Mucosa of gallbladder (tissue), 1 donor: ENCODE measurements at places on chromosomes 2 and 18. TPM values are rescaled to one million over a fixed set of nuclear protein-coding genes. Genes with fewer than 3 reads are reported as not detected.

ADGRF3 gene
- total RNA-seq, result 0.35 TPM

SCN3A gene
- total RNA-seq, result 0.43 TPM

LIPG gene
- 138 TPM for total RNA-seq

CHRNG gene
- not detected for total RNA-seq

ELOA2 gene
- total RNA-seq, result not detected

TRIM54 gene
- total RNA-seq, result 0.26 TPM

PXDN gene
- total RNA-seq, result 31.1 TPM

GPR17 gene
- 0.17 TPM for total RNA-seq

GALR1 gene
- 0.09 TPM for total RNA-seq

DES gene
- total RNA-seq, result 3,602 TPM

EN1 gene
- total RNA-seq, result not detected

HNRNPA3 gene
- total RNA-seq, result 128 TPM

DSG2 gene
- 103 TPM for total RNA-seq

DPP4 gene
- total RNA-seq, result 28.1 TPM

PSTPIP2 gene
- total RNA-seq, result 7.0 TPM

SERPINB11 gene
- not detected for total RNA-seq

DOCK10 gene
- total RNA-seq, result 20.1 TPM

CCDC74A gene
- 11.5 TPM for total RNA-seq

SERPINB3 gene
- not detected for total RNA-seq

PRSS56 gene
- total RNA-seq, result not detected

TNFRSF11A gene
- 38.9 TPM for total RNA-seq

ALLC gene
- 0.81 TPM for total RNA-seq

REG1A gene
- 33.7 TPM for total RNA-seq

GKN2 gene
- not detected for total RNA-seq

PLGLB2 gene
- 1.6 TPM for total RNA-seq

MYO7B gene
- total RNA-seq, result 125 TPM

ACMSD gene
- total RNA-seq, result 47.0 TPM

MEIS1 gene
- 61.8 TPM for total RNA-seq

MYOM1 gene
- total RNA-seq, result 138 TPM

RAB10 gene
- 173 TPM for total RNA-seq

SCYGR3 gene
- not detected for total RNA-seq

VSNL1 gene
- total RNA-seq, result 0.23 TPM

HES6 gene
- total RNA-seq, result 18.0 TPM

RAD51AP2 gene
- total RNA-seq, result not detected
